ENCODE measurements at places on chromosomes 4 and X.
A peak's percentile ranks its signal among the peaks of the same experiment; 100 is the strongest.

GRCh38 chr4:68342134-68342533, 7.8 kb downstream of the YTHDC1 start:
- DNase-seq, result no peak

GRCh38 chr4:6984612-6985425, 58.4 kb upstream of the TADA2B start:
- DNase-seq, result no peak

DNA sequence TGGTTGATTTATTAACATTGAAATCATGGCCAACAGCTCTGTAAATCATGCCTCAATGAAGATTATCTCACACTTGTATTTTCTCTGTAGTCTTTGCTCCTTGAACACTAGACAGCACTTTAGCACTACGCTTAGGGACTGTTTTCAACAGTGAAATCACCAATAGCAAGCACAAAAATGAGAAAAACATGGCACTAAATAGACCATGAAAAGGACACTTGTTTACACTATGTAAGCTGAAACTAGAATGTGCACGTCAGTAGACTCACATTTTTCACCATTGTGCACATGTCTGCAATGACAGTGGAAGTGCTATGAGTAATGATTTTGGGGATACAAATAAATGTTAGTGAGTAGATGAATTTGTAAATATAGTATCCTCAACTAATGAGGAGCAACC, 3.1 kb downstream of the BMP2K start:
- DNase-seq, result no peak

GRCh38 chr4:169400832-169401231, 130.1 kb upstream of the SH3RF1 start:
- no peak for DNase-seq

- DNase-seq, result no peak
These were observed 96.4 kb upstream of the PSAPL1 start for GRCh38 chr4:7530932-7531639.

- DNase-seq, result no peak
These were observed 3.5 kb upstream of the HTR2C start for GRCh38 chrX:114580336-114580735.

GRCh38 chr4:101279377-101279871, 67.9 kb downstream of the PPP3CA start:
- peak; percentile 28 for DNase-seq

- DNase-seq, result no peak
These were observed 169.2 kb upstream of the LEF1 start for GRCh38 chr4:108337923-108338322.

- DNase-seq, result no peak
These were observed 924 bp upstream of the ENAM start for GRCh38 chr4:70627620-70628019.

GRCh38 chr4:152957437-152958171, 21.5 kb downstream of the FHDC1 start:
- no peak for DNase-seq

DNA sequence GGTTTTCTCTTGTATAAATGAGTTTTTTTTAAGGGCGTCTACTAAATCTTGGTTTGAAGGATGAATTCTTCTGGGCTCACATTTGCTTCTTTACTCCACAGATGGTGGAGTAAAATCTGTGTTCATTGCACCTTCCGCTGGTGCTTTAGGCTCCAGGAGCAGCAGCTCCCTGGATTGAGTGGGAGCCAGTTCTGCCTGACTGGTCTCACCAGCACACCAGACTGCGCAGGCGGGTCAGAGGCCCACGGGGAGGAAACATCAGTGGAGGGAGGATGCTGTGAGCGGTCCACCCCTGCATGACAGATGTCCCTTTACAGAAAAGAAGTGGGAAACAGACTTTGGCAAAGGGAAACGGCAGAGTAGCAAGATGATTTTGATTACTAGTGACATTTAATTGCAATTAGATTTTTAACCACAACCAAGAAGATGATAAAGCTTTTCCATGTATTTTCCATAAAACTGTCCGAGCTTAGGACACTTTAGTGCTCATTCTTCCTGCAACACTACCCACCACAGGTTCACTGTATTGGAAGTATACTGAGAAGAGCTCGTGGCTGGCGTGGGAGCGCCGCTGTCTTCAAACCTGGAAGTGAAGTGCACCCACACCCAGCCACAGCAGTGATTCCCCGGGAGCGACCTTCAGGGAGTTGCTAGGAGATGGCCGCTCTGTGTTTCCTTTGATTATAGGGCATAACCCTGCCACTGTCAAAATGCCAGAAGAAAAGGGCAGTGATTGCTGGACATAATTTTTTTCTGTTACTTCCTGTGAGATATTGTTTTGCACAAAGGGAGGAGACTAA, 95.2 kb downstream of the SORBS2 start:
- DNase-seq, result no peak

DNA sequence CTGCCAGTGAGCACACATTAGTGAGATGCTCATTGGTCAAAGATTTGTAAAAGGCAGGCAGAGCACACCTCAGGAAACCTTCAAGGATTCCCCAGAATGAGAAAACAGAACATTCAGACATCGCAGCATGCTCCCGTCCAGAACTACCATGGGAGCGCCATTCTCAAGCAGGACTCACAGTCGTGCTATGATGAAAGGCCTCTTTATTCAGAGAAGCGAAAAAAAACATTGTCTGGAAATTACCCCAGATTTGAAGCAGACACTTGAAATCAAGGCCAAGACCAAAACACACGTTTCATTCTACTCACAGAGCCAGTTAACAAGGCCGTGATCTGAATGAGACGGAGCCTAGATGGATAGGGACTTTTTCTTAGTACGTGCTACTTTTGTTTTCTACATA, 961.8 kb upstream of the TENM3 start:
- no peak for DNase-seq

Measured in right renal pelvis (tissue), 4 donors.